ENCODE measurements at places on chromosomes 5 and 9.

- DNase-seq = no peak
Measured at GRCh38 chr9:28942941-28943340, 1369.7 kb upstream of the C9orf72 start.

GRCh38 chr5:42397267-42397666, 26.0 kb upstream of the GHR start:
- DNase-seq = no peak

DNA sequence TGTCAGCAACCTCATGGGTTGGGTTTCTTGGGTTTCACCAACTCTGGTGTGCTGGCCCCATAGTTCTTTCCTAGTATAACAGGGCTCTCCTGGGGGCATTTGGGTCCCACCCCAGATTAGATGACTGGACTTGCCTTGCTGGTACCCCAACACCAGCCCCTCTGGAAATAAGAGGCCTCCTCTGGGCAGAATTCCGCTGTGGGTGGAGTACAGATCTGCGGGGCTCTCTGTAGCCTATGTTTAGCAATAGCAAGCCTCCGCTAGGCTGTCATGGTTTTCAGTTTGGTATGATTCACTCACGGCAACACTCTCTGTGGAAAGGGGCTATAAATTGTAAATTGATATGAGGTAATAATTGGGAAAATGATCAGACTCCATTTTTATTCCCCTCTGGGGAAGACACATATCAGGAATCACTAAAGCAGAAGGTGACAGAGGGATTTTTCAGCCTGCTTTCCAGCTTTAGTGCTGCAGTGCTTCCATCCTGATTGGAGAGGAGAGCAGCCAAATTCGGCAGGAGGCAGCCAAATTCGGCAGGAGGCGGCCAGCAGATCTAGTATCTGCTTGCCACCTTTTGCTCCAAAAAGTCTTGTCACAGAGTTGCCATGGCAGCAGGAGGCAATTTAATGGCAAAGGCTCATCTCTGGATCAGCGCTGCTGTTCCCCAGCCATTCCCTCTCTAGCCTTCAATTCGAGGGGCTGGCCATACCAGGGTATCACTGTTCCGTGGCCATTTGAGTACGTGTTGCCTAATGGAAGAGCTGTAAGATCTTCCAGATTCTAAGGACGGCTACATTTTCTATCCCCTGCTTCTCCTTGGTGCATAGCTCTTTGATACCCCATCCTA, 84.6 kb downstream of the SLC44A1 start:
- no peak for DNase-seq

DNA sequence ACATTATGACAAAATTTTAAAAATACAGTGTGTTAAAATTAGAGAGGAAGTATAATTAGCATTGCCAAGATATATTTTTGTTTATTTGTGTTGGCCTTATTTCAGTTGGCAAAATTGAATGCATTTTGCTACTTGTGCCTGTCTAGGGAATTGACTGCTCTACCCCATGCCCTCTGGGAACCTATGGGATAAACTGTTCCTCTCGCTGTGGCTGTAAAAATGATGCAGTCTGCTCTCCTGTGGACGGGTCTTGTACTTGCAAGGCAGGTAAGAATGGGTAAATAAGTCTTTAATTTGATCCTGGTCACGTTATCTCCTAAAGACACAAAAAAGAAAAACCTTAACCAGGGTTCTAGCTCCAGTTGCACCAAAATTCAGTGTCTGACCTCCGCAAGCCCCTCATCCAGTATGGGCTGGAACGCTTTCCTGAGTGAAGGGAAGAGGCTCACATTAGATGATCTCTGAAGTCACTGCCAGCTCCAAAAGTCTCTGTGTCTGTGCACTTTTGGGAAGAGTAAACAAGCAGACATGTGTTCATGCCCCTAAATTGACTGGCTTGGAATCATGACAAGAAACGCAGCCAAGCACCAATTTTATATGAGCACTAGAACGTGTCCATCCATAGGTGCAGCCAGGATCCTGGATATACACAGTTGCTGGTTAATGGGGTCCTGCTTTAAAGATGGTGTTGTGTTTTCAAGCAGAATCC, 98.3 kb upstream of the PRRC1 start:
- no peak for DNase-seq

- no peak for DNase-seq
Measured at GRCh38 chr9:9919174-9919775, 693.5 kb downstream of the PTPRD start.

DNA sequence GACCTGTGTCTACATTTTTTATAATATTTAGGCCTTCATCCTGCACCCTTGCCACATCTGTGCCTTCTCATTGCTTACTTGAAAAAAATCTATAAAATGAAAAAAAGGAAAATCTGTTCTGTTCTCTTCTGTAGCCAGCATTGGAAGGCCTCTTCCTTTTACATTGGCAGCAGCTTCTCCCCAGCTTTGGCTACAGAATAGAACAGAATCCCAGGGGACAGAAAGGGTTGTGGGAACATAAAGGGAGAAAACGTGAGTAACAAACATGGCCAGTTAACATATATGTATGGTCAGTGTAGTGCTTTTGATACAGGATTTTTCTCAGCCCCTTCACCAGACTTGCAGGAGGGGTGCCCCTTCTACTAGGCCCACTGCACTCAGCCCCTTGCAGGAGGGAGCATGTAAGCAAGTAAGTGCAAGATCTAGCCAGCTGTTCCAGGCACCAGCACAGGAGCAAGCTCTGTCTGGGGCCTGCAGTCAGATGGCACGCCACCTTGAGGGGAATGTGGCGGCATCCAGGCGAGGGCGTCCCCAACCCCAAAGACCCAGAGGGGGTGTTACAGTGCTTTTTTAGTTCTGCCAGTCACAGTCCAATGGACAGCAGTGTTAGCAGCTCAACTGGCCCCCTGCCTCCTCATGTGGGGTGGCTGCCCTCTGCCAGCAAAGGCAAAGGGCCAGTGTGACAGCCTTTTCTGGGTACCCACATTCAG, 330.5 kb upstream of the ZNF462 start:
- DNase-seq = no peak

DNA sequence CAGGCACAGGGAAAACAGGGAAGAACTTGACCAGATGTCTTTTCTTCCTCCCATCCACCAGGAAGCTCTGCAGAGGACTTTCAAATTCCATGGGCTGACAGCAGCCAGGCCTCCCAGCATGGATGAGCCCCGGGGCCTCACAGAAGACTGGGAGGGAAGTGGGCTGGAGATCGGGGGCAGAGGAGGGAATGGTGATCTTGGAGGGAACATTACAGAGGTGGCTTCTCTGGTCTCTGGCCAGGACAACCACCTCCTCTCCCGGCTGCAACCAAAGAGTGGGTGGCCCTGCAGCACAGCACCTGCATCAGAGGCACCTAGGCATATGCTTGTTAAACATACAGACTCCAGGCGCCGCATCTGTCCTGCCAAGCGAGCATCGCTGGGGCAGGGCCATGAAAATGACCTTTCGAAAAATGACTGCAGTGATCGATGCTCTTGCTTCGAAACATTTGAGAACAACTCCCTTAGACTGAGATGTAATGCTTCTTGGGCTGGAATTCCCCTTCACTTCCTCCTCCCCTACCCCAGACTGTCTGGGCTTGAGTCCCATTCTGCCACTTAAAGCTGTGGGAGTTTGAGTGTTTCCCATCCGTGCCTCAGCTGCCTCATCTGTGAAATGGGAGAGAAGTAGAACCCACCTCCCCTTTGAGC, 68.7 kb upstream of the UNC5A start:
- no peak for DNase-seq

- no peak for DNase-seq
Measured at GRCh38 chr5:153903321-153903720, 135.4 kb downstream of the FAM114A2 start.

- DNase-seq = no peak
Measured at GRCh38 chr9:93677641-93678136, 101.3 kb downstream of the PHF2 start.

- DNase-seq = no peak
Measured at GRCh38 chr5:89338935-89339334, 456.0 kb upstream of the MEF2C start.

- DNase-seq = peak; percentile 53
Measured at GRCh38 chr9:96020792-96021550, 145.5 kb downstream of the ERCC6L2 start.

DNA sequence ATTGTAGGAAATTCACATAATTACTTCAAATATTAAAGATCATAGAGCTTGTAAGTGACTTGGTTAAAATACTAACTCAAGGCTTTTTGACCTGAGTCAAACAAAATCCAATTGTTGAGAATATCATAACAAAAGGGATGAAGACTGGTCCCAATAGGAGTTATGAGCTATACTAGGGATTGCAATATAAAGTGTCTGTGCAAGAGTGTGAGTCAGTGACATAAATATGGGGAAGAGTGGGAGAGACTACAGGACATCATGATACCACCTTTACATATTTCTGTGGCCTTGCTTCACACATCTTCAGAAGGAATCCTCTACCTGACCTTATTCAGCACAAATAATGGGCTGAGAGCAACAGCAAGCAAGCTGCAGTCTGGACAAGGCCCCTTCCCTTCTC, 180.9 kb upstream of the SLC24A2 start:
- no peak for DNase-seq

- DNase-seq = no peak
Measured at GRCh38 chr5:150404121-150404520, 8.6 kb downstream of the CD74 start.

- no peak for DNase-seq
Measured at GRCh38 chr9:138122201-138122600, 244.6 kb downstream of the CACNA1B start.

GRCh38 chr9:90021216-90021906, 416.5 kb downstream of the GADD45G start:
- DNase-seq = no peak

DNA sequence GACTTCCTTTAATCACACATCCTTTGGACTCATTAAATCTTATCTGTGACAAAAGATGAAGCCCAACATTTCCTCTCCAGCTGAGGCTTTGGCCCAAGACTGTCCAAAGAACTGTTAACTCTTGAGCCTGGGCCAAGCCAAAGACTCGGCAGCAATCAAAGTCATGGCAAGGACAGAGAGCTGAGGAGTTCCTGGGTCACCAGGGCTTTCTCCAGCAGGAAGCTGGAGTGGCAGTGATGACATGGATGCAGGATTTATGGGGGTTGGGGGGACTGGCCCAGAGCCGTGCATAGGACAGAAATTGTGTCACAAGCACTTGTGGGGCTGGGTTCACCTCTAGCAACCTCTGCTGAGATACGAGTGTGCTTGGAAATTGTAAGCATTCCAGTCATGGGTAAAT, 440.3 kb downstream of the PLK2 start:
- no peak for DNase-seq

DNA sequence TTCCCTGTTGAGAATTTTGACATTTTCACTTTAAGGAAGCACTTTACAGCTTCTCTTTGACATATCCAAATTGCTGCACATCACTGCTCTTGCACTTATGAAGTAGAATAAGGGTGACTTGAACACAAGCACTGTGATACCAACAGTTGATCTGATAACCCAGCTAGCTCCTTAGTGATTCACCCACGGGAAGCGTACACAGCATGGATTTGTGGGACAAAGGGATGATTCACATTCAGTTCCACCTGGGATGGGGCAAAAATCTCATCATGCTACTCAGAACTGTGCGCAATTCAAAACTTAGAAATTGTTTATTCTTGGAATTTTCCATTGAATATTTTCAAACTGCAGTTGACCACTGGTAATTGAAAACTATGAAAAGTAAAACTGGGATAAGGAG, 1565.5 kb upstream of the CDH9 start:
- no peak for DNase-seq

DNA sequence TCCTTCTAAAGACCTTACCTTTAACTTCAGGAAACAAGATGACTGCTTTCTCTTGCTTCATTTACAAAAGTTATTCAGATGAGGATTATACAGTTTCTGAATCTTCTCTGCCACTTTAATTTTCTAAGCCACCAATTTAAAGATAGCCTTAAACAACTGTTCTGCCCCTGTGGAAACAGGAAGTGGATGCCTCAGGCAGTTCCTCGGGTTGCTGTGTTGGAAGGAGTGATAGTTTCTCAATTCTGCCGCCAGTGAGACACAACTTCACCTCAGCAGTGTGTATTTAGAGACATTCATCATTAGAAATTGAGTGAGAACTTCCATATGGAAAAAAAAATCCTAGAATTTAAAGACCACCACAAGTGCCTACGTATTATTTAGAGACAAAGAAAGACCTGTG, 475.1 kb upstream of the WWC1 start:
- no peak for DNase-seq

DNA sequence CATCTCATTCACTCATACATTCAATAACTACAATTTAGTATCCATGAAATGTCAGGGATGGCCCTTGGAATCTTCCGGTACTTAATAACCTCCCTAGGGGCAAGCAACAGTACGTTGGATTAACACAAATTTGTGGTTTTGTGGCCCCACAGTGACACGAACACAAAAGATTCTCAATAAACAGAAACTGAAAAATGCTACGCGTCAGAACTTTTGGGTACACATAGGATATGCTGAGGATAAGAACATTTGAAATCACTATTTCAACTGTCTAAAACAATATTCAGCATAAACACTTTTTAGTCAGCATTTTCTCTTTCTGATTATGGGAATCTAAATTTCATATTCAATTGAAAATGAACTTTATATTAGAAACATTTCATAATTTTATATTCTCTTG, 107.0 kb upstream of the GPR151 start:
- DNase-seq = no peak

- no peak for DNase-seq
Measured at GRCh38 chr5:8981016-8981415, 564.9 kb downstream of the SEMA5A start.

- no peak for DNase-seq
Measured at GRCh38 chr5:27158775-27159174, 120.4 kb upstream of the CDH9 start.
